ENCODE measurements at places on chromosomes 7 and 10.

DNA sequence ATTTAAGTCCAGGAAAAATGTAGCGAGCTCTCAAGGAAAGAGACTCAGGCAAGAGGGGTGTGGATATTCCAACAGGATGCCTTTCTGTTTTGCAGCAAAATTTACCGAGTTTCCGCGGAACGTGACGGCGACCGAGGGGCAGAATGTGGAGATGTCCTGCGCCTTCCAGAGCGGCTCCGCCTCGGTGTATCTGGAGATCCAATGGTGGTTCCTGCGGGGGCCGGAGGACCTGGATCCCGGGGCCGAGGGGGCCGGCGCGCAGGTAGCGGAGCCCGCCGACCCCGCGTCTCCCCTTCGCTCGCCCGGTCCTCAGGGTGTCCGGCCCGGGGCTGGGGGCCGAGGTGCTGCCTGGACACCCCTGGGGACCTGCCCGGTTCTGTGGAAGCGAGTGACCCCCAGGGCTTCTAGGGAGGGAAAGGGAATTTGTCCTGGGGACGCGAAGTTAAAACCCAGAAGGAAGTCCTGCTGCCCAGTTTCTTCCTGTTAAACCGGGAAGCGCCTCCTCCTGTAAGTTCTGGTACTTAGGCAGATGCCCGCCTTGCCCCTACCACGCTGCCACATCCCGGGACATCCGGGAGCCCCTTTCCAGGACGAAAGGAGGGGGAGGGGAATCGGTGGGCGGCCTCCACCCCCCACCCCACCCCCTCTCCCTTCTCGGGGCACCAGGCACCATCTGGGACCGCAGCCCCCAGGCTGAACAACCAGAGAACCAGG is 2.5 kb downstream of the VSTM2A start:
- no peak for DNase-seq

GRCh38 chr10:75040576-75040975 is 70.9 kb upstream of the SAMD8 start:
- DNase-seq, result no peak

- peak; percentile 48 for DNase-seq
Observed at GRCh38 chr10:59872892-59873463, 33.4 kb downstream of the CCDC6 start.

DNA sequence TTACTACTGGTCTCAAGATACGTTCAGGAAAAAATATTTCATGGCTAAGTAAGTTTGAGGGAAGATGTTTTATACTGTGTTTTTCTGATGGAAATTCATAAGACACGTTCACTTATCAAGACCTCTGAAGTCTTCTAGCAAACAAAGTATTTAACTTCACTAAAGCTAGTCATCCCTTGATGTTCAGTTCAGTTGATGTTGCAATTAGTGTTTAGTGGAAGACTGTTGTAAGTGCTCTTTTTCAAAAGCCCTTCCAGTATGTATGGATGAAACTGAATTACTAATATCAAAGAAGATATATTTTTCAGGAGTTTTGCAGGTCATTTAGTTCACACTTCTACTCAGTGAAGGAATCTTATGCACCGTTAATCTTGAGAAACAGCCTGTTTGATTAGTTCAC is 25.1 kb downstream of the CUL1 start:
- no peak for DNase-seq

GRCh38 chr10:18968159-18968558 is 80.4 kb upstream of the MALRD1 start:
- DNase-seq, result no peak

DNA sequence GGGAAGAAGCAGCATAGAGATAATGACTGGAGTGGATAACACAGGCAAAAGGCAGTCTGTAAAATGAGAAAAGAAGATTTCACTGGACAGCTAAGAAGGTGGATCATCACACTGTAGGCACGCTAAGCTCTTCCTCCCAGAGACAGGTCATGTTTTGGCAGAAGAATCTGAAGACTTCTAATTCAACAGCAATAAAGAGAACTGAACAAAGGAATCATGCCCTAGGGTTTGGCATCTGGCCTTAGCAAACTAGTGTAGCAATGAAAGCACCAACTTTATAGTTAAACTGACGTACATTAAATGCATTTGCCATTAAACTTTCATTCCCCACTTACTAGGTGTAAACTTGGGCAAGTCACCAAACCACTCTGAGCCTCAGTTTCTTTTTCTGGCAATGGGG is 84.4 kb upstream of the SEM1 start:
- no peak for DNase-seq

DNA sequence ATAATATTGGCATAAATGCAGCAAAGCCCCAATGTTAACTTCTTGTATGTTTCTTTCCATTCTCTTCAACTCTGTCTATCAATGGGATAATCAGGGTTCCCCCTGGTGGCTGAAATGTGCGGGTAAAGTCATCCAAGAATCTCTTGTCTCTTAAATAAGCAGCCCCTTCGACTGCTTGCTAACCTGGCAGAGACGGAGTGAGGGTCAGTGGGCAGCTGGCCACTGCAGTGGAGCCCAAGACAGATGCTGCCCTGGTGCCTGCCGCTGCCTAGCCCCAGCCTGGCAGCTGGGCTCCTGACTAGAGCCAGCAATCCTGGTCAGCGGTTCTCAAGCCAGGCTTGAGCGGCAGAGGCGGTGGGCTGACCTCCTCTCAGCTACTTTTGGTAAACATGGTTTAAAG is 248.9 kb downstream of the COBL start:
- DNase-seq, result peak; percentile 41

DNA sequence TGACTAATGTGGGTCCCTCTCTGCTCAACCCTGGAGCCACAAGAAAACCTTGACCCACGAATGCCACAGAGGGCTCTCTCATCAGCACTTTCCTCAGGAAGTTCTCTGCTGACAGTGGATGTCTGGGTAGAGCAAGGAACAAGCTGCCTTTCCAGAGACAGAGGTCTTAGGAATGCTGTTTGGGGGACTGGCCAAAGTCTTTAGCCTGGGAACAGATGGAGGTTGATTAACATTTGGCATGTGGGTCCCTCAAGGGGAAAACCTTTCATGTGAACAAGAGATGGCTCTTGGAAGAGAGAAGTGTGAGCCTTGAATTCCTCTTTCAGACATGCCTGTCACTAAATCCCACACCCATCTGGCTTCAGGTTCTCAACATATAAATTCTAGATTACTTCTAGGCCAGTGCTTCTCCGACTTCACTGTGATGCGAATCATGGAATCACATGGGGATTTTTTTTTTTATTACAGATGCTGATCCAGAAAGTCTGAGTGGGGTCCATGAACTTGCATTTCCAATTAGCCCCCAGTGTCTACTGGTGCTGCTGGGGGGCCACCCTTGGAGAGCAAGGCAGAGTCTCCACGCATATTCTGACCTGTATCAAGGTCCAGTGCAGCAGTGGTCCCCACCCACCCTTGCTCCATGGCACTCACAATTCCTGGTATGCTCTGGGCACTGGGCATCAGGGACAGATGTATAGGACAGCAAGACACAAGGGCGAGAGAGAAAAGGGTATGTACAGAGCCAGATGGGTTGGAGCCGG is 360.4 kb downstream of the CXCL12 start:
- no peak for DNase-seq

- peak; percentile 99 for DNase-seq
Observed at GRCh38 chr10:14185316-14186045, 145.2 kb downstream of the FRMD4A start.

Measured in HT1080 (cell line).